ENCODE measurements at places on chromosomes 7 and 10. TPM values are rescaled to one million over a fixed set of nuclear protein-coding genes. Genes with fewer than 3 reads are reported as not detected.

Gene SUV39H2
- 18.2 TPM for total RNA-seq

Gene GIGYF1
- total RNA-seq = 18.8 TPM

Gene AKR1C4
- total RNA-seq = 0.32 TPM

Gene FAM237B
- total RNA-seq = not detected

Gene CALY
- 0.70 TPM for total RNA-seq

Gene OR13A1
- total RNA-seq = not detected

Gene CHST3
- total RNA-seq = 35.6 TPM

Gene SFRP4
- 7.7 TPM for total RNA-seq

Gene UBE3C
- total RNA-seq = 76.3 TPM

Gene A1CF
- not detected for total RNA-seq

Gene TLL2
- total RNA-seq = not detected

Gene ZNF365
- 0.93 TPM for total RNA-seq

Gene NUTM2E
- total RNA-seq = 0.40 TPM

Gene FZD1
- 2.2 TPM for total RNA-seq

Gene SPDYE2
- not detected for total RNA-seq

Gene SMARCD3
- 10.5 TPM for total RNA-seq

Gene HELLS
- 30.5 TPM for total RNA-seq

Gene CYP2W1
- total RNA-seq = not detected

Gene HYAL4
- not detected for total RNA-seq

Gene ITIH2
- 0.27 TPM for total RNA-seq

Gene TMEM139
- 1.3 TPM for total RNA-seq

Gene CCDC172
- total RNA-seq = not detected

Gene ACSM6
- total RNA-seq = not detected

Gene ZNF804B
- total RNA-seq = not detected

Gene RBP3
- not detected for total RNA-seq

Gene TFAM
- 69.7 TPM for total RNA-seq
